ENCODE measurements at places on chromosomes 2 and 18.
A peak's percentile ranks its signal among the peaks of the same experiment; 100 is the strongest.

- DNase-seq, result no peak
Measured at GRCh38 chr2:43484323-43484930, 111.4 kb downstream of the THADA start.

DNA sequence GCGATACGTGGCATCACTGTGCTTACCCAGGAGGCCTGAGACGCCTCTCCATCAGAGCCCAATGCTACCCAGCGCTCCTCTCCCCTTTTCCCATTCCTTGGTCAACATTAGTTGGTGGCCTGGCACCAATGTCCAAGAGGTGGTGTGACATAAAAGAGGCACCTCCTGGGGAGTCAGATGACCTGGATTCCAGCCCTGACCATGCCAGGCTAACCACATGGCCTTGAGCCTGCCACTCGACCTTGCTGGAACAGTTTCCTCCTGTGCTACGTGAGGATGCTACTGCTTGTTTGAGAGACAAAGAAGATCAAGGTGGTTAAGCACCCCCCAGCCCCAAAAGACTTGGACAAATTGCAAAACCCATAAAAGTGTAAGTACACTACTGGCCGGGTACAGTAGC lies 76.6 kb downstream of the INPP4A start:
- DNase-seq, result no peak

- no peak for DNase-seq
Measured at GRCh38 chr18:45353530-45353929, 261.7 kb upstream of the SLC14A2 start.

GRCh38 chr2:39734445-39734844 lies 44.6 kb downstream of the THUMPD2 start:
- no peak for DNase-seq

- DNase-seq, result no peak
Measured at GRCh38 chr2:170827841-170828532, 11.3 kb downstream of the GAD1 start.

DNA sequence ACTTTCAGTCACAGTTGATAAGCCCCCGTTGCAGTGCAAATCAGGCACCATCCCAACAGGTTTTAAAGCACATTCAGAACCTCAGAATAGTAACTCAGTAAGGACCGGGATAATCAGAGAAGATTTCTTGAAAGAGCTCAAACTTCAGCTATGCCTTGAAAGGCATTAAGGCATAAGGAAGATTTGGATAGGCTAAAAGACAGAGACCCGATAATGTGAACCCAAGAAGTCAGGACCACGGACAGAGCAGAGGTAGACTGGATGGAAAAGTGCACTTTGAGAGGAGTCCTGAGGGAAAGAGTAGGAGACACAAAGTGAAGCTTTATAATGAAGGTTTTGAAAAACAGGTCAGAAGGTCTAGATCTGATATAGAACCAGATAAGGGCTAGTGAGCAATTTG lies 36.9 kb upstream of the KLF7 start:
- DNase-seq, result peak; percentile 63

DNA sequence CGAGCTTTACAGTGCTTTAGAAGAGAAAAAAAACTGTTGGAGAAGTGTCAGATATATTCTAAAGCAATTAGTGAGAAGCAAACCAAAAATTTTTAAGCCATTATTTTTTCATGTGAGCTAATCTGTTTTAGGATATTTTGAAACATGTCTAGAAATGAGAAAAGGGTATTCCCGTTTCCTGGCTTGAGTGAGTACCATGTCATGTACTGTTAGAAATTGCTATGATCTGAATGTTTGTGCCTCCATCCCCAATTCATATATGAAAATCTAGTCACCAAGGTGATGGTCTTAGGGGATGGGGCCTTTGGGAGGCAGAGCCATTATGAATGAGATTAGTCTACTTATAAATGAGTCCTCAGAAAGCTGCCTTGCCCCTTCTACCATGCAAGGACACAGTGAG lies 493.3 kb upstream of the GCFC2 start:
- DNase-seq, result no peak

DNA sequence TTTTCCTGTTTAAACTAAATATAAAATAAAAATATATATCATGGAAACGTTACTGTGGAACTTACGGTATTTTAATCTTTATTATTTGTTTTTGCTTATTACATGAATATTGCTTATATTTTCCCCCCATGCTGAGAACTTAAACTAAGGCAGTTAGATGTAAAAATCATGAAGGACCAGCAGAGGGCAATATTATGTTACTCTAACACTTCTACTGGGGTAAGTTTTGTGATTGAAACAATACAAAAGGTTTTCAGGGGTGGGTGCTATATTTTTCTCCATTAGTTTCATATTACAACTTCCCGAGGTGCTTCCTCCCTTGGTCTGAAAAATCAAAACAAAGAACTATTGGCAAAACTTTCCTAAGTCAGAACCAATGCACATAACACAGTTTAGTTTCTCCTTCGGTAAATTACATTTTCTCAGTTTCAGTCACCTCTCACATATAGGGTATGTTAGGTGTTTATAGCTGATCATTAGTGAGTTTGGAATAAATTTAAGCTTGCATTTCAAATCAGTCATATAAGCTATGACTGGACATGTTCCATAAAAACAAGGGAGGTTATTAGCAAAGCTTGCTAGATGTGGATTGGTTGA lies 54.8 kb downstream of the ZNF407 start:
- no peak for DNase-seq

- DNase-seq, result no peak
Measured at GRCh38 chr2:15492773-15493325, 68.3 kb downstream of the NBAS start.

DNA sequence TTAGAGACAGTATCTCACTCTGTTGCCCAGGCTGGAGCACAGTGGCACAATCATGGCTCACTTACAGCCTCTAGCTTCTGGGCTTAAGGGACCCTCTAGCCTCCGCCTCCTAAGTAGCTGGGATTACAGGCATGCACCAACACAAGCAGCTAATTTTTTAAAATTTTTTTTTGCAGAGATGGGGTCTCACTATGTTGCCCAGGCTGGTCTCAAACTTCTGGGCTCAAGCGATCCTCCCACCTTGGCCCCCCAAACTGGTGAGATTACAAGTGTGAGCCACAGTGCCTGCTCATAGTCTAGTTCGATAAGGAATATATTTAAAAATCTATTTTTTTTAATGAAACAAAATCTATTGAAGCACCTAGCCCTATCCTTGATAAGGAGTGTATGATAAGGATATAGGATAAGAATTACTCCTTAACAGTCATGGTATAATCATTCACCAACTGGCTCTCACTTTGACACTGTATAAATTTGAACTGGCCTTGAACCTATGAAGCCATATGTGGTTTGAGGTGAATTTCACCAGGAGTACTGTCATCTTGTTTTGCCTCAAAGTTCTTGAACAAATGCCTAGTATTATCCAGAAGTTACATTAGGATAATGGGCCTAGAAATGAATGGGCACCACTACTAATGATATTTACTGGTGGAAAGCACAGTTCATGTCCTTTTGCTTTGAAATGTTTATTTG lies 71.1 kb downstream of the EXOC6B start:
- DNase-seq, result no peak

- no peak for DNase-seq
Measured at GRCh38 chr2:191933307-191934105, 86.6 kb upstream of the CAVIN2 start.

DNA sequence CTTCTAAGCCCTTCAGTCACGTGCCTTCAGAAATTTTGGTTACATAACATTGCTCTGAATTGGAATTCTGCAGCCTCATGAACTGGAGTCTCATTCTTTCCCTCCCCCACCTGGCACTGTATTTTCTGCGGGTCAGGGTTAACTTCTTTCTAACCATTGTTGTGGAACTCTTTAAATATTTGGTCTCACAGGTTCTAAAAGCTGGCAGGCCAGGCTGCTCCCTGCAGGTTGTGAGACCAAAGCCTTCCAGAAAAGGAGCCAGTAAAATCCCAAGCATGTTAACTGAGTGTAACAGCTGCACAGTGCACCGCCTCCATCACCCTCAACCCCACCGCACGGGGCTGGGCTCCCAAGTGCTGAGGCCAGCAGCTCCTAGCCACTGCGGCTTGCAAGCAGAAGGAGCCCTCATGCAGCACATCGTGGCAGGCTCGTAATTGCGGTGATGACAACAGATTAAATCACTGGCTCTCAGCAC lies 174.1 kb upstream of the ALPP start:
- DNase-seq, result no peak

- DNase-seq, result peak; percentile 1
Measured at GRCh38 chr2:26598336-26598995, 42.7 kb downstream of the CIB4 start.

GRCh38 chr2:20989404-20989803 lies 54.5 kb downstream of the APOB start:
- DNase-seq, result no peak

GRCh38 chr18:10424585-10425307 lies 29.7 kb upstream of the APCDD1 start:
- DNase-seq, result no peak

- no peak for DNase-seq
Measured at GRCh38 chr18:74113711-74114110, 33.9 kb downstream of the FBXO15 start.

GRCh38 chr18:1246827-1247226 lies 342.2 kb downstream of the ADCYAP1 start:
- no peak for DNase-seq

- DNase-seq, result no peak
Measured at GRCh38 chr18:28313602-28314001, 136.7 kb upstream of the CDH2 start.

DNA sequence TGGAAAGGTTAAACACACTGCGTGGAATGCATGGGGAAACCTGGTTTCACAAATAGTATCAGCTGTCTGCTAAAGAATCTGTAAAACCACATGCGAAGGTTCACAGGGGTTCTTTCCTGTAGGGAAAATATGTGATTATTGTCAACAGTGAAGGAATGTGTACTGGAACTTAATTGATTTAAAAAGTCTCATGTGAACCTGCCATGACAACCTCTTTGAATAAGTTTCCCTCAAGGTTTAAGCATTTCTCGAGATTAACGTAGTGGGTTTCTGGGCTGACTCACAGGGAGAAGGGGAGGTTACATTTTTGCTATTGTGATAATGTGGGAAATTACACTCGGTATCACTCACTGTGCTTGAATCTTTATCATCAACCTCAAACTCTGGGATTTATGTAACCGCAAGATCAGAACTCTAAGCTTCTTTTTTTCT lies 28.2 kb upstream of the IL1R1 start:
- no peak for DNase-seq

GRCh38 chr2:133342286-133343017 lies 225.8 kb downstream of the NCKAP5 start:
- no peak for DNase-seq

- no peak for DNase-seq
Measured at GRCh38 chr2:229202646-229203045, 68.4 kb downstream of the PID1 start.

GRCh38 chr2:151476287-151476686 lies 66.6 kb downstream of the RIF1 start:
- DNase-seq, result no peak

GRCh38 chr2:180478883-180479282 lies 471.8 kb upstream of the CWC22 start:
- DNase-seq, result no peak

GRCh38 chr2:240933966-240934700 lies 28.0 kb downstream of the CROCC2 start:
- no peak for DNase-seq

- DNase-seq, result no peak
Measured at GRCh38 chr2:149928011-149928410, 340.4 kb upstream of the MMADHC start.

- no peak for DNase-seq
Measured at GRCh38 chr2:183149489-183149888, 25.2 kb downstream of the NUP35 start.

- DNase-seq, result no peak
Measured at GRCh38 chr2:164764996-164765395, 76.6 kb downstream of the COBLL1 start.

DNA sequence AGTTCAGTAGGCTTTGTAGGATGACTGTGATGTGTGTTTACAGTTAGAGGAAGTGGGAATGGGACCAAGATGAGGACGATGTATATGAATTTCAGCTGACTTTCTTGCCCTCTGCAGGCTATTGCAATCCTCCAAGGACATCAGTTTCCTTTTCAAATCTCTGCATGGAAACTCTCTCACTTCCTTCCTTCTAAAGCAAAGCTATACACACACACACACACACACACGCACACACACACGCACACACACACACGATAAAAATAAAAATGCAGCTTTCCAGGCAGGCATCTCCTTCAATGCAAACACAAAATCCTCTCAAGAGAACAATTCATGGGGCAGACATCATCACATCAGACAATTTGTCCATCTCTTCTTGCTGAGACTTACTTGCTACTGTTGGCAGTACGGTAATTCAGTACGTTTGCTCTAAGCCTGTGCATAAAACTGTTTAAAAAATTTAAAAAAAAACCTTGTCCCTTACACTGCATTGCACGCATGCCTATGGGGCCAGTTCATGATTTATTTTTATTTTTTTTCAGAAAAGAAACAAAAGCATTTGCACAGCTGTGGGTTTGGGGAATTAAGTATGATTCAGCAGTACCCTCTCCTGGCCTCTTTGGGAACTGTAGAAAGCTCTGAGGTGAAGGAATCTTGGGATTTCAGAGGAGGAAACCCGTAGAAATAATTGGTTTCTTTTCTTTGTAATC lies 27.1 kb upstream of the ICOS start:
- peak; percentile 46 for DNase-seq

GRCh38 chr2:33380001-33380609 lies 96.3 kb upstream of the RASGRP3 start:
- no peak for DNase-seq

DNA sequence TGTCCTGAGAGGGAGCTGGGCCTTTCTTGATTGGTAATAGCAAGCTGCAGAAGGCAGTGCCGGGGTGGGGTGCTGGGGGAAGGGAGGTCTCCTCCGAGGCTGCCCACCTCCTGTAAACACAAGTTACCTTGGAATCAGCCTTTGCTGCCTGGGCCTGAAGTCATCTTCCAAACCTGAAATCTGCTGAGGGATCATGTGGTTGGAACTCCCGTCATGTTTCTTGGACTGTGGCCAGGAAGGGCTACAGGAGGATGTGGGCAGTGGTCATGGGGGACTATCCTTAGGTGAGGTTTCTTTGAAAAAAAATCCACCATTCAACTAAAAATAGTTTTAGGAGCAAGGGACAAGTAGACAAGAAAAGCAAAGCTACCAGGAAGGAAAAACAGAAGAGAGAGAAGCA lies 74.2 kb downstream of the CDK15 start:
- DNase-seq, result no peak

- DNase-seq, result no peak
Measured at GRCh38 chr2:217614096-217614495, 388.7 kb downstream of the TNS1 start.

DNA sequence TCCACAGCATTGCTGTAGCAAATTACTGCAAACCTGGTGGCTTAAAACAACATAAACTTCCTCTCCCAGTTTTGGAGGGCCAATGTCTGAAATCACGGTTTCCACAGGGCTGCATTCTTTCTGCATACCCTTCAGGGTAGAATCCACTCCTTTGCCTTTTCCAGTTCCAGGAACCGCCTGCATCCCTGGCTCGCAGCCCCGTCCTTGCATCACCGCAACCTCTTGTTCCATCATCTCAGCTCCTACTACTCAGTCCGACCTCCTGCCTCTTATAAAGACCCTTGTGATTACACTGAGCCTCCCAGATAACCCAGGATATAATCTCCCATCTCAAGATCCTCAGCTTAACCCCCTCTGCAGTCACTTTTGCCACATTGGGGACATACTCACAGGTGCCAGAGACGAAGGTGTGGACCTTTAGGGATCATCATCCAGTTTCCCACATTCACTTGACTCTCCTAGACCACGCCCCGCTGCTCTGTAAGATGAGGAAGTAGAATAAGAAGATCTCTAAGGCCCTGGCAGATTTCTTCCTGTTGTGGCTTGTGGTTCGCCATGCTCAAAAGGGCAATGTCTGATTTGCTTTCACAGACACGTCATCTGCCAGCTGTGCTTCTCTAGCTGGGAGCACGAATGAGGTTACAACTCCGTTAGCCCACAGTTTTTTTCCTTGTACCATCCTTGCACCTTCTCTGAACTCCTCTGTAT lies 103.6 kb upstream of the AGAP1 start:
- DNase-seq, result no peak
